Fibroblast of villous mesenchyme (primary cell): ENCODE measurements at places on chromosomes 1 and 21. TPM values are rescaled to one million over a fixed set of nuclear protein-coding genes. Genes with fewer than 3 reads are reported as not detected.

ADGRB2 gene
- 11.3 and 14.2 TPM in 2 replicates for total RNA-seq

DNA sequence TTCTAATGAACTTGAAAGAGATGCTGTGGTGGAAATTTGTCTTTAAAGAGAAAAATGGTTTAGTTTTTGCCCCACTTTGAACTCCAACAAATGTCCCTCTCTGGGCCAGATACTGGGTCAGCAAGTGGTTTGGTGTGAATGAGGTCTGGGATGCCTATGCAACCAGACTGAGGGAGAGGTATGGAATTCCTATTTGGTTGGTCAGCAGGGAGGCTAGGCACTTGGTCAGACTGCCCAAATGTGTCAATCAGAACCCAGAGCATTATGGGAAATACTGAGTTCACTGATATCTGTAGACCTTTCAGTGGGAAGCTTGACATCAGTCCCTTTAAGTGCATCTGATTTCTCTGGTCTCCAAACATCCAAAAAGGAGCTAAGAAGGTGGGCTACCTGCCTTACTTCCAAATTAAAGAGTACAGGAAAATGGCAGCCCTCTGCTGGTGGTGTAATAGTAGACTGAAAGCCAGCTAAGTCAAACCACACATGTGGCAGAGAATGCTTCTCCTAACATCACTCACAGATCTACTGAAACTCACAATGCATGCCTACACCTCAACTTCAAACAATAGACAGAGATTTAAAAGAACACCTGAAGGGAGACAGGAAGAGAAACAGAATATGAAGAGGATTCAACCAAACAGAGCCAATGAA, 510.1 kb downstream of the PLA2G4A start:
- no peak for DNase-seq

DNA sequence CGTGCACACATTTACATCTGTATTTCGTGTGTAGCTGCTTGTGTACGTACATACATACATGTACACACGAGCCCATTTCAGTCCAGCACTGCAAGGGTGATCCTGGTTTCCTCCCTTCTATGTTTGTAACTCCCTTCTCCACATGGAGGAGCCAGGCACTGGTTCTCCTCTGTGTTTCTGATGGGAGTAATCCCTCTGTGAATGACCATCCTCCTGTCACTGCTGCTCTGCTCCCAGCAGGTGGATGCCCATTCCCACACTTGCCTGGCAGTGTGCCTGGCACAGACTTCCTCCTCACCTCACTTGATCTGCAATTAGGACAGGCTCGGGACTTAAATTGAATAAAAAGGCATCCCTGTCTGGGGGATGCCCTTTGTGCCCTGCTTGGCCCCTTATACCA, 37.1 kb downstream of the TRAPPC10 start:
- DNase-seq, result no peak

- no peak for DNase-seq
Measured at GRCh38 chr1:245679821-245680780, 525.3 kb downstream of the KIF26B start.

GRCh38 chr1:156149374-156150332, 3.7 kb upstream of the SEMA4A start:
- no peak for DNase-seq

- DNase-seq, result no peak
Measured at GRCh38 chr1:181148636-181149035, 60.1 kb downstream of the IER5 start.

GRCh38 chr1:76632136-76632535, 235.1 kb upstream of the ST6GALNAC5 start:
- DNase-seq, result no peak

GRCh38 chr1:26358411-26359384, 4.8 kb upstream of the CRYBG2 start:
- DNase-seq, result no peak
